RWPE1 (cell line): ENCODE measurements at places on chromosomes 12 and 14.

- no peak for DNase-seq
Measured at GRCh38 chr14:54450535-54450934, 9.4 kb upstream of the CNIH1 start.

GRCh38 chr14:61258985-61259384 is 22.2 kb downstream of the TMEM30B start:
- DNase-seq = no peak

DNA sequence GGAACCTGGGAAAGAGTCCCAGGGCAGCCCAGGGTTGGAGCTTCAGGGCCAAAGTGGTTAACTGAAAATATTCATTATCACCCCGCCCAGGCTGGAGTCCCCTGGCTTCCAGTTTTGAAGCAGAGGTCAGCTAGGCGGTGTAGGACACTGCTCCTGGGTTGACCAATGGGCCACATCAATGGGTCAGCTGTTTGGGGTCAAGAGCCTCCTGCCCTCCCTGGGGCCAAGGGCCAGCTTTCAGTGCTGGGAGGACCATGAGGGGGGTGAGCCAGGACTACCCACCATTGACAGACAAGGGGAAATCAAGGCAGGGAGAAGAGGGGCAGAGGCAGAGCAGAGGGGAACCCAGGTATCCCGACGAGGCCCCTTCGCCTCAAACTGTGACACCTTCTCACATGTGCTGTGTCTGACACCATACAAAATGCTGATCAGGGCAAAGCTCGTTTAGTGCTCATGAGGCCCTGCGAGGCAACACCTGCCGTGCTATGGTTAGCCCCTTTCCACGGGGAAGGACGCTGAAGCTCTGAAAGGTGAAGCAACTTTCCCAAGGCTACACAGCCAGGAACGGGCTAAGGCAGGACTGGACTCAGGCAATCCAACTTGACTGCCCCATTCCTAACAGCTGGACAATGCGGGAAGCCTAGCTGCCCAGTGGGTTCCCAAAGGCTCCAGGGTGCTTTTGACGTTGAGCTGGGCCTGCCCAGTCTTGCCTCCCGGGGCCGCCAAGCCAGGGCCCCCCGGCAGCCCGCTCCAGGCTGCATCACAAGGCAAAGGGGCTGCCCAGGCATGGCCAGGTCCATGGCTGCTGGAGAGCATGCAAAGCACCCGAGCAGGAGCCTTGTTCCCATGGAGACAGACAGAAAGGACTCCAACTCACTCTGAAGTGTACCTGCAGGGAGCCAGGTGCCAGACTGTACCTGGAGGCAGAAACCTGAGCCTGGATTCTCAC is 2.0 kb downstream of the SYNE3 start:
- DNase-seq = no peak

GRCh38 chr12:46368684-46369083 is 3.9 kb downstream of the SLC38A2 start:
- no peak for DNase-seq

DNA sequence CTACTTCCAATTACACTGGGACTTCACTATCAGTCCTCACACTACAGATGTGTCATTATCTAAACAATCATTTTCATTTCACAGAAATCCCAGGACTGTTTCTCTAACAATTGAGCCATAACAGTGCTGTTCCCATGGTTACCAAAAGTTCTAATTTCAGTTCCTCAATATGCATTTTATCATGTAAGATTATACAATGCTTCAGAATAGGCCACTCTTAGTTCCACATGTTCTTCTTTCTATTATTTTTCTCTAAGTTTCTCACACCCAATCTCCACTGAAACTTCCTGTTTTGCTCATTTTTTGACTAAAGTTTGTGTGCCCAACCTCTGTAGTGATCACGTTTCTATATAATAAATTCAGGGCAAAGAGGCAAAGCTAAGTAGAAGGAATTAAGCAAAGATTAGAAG is 185.8 kb downstream of the DUSP6 start:
- no peak for DNase-seq

DNA sequence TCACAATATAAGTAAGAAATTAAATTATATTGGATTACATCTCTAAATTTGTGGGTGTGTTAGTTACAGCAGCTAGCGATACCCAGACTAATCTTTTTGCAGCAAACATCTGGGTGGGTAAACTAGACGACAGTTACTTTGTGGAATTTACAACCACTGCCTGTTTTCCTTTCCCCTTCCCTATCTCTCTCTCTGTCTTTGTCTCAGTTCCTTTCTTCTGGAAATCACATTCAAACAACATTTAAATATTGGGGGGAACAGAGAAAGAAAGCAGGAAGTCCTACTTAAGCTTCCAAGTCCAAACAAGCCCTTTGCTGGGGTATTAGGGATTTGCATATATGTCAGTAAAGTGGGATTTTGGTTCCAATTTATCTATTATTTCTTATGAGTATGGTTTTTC is 97.6 kb downstream of the WIF1 start:
- no peak for DNase-seq

- no peak for DNase-seq
Measured at GRCh38 chr14:33710273-33710672, 240.6 kb downstream of the EGLN3 start.

DNA sequence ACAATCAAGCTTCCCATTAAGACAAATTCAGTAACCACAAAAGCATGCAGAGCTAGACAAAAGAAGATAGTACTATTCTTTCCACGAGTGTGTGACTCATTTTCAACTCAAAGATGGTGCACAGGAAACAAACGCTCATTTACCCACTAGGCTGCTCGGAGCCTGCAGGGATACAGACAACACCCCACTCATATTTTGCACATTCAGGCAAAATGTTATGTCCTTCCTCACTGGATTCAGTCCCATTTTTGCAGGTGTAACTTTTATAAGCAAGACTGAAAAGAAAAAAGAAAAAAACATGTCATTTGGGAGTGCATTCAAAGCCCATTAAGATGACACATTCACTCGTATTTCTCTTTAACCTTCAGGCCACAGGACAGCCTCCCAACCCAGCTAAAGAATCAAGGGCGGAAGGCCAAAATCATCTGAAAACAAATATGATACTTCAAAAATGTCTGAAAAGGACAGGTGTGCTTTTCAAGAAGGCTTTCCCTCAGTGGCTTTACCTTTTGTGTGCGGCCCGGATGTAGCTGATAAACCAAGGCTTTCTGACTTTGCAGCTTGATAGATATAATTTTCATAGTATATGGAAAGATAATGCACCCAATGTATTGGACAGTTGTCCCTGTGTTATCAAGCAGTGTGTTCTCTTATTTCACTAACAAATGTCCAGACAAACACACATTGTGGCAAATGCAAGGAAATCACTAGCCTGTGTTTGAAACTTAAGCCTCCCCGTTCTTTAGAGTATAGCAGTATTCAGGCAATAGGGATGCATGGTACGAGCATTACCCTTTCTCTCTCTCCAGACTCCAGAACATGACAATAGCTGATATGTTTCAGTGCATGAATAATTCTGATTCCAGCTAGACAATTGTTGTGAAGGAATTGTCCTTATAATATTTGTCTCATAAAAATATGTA is 147.8 kb upstream of the KRR1 start:
- DNase-seq = peak; percentile 38

- DNase-seq = no peak
Measured at GRCh38 chr12:114186241-114187002, 219.5 kb downstream of the TBX5 start.

DNA sequence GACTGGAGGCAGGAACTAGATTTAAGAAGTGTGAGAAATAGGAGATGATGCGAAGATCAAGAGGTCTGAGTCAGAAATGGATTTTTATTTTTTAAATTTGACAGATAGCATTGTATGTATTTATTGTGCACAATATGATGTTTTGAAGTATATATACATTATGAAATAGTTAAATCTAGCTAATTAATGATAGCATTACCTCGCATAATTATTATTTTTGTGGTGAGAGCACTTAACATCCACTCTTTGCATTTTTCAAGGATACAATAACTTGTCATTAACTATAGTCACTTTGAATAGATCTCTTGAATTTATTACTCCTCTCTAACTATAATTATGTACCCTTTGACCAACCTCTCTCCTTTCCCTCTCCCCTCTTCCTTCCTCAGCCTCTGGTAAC is 3.7 kb downstream of the SMOC1 start:
- no peak for DNase-seq

DNA sequence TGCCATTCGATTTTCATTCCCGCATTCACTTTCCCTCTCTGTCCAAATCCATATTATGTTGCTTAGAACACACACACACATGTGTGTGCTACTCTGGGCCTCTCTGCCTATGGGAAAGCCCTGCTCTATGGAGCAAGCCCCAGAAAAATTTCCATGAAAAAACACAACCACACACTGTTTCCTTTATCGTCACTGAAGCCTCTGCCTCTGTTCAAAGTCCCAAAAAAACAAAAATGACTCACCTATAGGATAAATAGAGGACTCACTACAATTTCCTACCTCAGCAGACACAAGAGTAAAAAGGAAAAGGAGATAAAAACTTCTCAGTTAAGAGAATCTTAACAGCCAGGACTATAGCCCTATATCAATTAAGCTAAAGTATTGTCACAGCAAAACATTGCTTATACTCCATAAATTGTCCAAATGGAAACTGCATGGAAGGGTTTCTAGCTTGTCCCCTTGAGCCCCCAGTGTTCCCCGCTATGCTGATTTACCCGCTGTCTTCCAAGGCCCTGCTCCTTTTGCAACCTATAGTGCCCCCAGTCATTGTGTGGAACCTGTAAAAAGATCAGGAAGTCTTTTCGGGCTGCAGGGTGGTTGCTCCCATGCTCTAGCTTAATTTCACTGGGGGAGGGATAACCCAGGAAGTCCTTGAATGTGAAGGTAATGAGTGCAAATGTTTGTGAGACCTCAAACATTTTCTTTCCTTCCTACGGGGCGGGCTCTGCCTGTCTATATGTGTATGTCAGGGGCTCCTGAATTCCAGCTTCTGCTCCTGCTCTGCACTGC is 11.1 kb upstream of the PIP4K2C start:
- DNase-seq = no peak

DNA sequence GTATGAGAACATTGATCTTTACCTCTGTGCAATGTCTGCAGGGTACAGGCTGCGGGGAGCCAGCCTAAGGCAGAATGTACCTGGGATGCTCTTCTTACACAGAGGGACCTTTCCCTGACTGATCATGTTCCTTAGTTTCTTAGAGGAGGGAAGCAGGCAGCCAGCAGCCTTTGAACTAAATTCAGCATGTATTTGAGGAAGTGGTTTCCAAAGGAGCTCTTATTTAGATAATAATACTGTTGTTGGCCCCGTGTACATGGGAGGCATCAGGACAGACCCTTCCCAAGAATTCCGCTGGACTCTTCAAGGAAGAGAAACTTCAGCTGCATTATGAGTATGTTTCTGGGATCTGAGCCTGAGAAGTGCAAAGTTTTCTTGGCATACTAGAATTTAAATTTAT is 98.8 kb downstream of the CCDC92 start:
- DNase-seq = no peak

- no peak for DNase-seq
Measured at GRCh38 chr12:88419794-88420193, 160.5 kb downstream of the KITLG start.

DNA sequence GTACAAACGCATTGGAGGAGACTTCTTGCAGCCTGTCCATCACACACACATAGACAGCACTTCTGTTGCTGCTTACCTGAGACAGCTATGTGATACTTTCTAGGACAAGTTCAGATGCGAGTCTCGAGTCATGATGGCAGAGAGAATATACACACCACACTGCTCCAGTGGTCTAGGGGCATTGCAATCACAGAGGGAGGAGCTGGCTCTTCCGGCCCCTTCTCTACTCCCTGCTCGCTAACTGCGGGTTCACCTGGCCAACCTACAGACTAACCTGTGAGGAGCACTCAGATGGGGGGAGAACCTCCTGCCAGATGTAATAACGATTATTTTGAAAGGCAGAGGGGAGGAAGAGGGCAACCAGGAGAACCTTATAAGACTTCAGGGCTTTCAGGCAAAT is 30.7 kb downstream of the EMP1 start:
- no peak for DNase-seq

- DNase-seq = no peak
Measured at GRCh38 chr14:79420725-79421124, 790.6 kb downstream of the DIO2 start.

DNA sequence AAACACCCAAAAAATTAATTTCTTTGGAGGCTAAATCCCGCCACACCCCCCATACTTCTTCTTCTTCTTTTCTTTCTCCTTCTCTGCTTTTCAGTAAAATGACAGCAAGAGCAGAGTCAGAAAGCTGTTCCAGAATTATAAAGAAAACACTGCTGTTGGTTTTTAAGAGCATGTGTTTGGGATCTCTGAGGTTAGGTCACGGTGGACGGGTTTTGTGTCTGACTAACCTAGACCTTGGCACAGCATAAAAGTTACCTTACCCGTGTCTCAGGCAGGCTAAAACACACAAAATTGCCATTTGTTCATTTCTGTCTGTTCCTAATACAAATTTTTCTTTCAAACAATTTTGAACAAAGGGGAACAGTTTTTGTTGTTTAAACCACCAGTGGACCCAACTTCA is 540.8 kb downstream of the NRXN3 start:
- DNase-seq = no peak

DNA sequence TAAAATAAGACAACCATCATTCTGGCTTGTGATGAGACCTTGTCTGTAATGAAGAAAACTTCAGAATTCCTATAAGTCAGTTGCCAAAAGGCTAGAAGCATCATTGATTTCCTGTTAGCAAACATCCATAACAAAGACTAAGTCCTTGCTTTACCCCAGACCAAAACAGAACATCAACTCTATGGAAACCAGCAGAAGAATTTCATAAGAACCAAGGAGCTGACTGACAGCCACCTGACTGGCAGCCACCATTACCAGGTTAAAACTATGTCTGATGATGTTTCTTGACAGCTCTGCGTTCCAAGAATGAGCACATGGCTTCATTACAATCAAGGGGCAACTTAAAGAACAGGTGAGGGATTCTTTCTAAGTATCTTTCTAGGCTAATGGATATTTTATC is 29.3 kb downstream of the HECTD4 start:
- peak; percentile 7 for DNase-seq
